ENCODE measurements at places on chromosomes 2 and 18.

DNA sequence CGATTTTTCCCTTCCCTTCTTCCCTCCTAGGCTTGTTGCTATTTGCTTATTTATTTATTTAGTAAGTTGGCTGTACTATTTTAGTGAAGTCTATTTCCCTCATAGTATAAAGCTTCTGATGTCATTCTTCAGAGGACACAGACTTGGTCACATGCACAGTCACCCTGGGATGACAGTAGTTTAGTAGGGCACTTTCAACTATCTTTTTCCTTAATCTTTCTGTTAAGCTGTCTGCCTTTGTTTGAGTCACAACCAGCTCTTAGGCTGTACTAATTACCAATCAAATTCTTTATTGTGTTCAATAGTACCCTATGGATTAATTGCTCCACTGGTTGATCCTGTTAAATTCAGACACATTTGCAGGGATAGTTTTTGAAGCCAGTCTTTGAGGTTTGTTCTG is 26.9 kb upstream of the RAB31 start:
- DNase-seq: no peak

GRCh38 chr2:58870704-58871103 is 629.6 kb upstream of the FANCL start:
- DNase-seq: no peak

- no peak for DNase-seq
Observed at GRCh38 chr2:146634230-146635097, 1210.4 kb upstream of the ACVR2A start.

GRCh38 chr18:75815767-75816166 is 388.3 kb upstream of the SMIM21 start:
- no peak for DNase-seq

- DNase-seq: no peak
Observed at GRCh38 chr2:68088940-68089339, 26.1 kb upstream of the C1D start.

DNA sequence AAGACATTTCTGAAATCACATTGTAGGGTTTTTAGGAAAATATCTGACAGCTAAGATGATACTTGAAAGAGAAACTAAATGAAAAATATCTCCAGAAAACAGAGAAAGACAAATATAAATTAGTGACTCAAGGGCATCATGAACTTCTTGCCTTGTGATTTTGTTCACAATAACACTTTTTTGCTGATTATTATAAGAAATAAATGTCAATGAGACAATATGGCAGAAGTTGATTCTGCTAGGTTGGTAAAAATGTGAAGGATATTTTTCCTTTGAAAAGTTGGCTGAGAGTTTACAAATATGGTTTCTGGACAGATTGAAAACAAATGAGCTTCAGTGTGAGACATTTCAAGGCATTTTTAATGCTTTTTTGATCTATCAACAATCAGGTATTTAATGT is 1631.2 kb upstream of the ACVR2A start:
- DNase-seq: no peak

DNA sequence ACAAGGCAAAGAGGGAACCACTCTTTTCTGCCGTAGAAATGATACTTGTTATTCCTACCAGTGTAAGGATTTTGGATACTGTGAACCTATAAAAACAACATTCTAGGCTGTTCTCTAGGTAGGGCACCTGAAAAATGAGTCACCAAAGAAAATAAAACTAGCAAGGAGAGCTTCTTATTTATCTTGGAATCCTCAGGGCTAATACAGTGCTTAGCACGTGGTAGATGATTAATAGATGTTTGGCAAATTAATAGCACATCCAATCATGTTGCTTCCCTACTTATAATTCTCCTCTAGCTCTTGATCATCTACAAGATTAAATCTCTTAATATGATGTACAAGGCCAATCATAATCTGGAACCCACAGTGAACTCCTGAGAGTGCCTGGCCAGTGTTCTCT is 73.1 kb downstream of the AAK1 start:
- no peak for DNase-seq

- no peak for DNase-seq
Observed at GRCh38 chr2:165857876-165858275, 63.8 kb upstream of the GALNT3 start.

- DNase-seq: no peak
Observed at GRCh38 chr2:226836548-226836885, 663 bp downstream of the RHBDD1 start.

DNA sequence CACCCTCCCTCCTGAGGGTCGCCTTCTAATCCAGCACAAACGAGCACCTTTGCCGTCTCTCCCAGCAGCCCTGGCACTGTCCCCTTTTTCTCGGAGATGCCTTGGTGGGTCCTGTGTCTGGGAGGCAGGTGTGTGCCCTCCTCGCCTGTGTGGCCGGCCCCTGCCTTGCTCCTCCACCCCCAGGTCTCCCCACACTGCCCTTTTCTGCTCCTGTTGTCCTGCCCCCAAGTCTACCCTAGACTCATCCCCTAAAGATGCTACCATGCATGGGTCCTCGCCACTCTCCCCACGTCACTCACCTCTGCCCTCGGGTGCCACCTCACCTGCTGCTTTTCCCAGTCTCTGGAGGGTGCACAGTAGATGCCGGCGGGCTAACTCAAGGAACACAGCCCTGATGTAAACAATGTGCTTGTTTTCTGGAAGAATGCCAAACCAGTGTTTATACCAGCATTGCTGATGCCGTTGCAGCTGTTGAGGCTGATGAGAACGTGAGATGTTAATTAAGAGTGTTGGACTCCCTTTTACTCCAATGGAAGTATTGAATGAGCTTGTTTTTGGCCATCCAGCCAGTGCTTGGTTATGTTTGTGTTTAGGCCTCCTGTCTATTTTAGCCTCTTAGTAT is 223.1 kb downstream of the AGAP1 start:
- no peak for DNase-seq

GRCh38 chr18:22709288-22710060 is 223.7 kb upstream of the RBBP8 start:
- DNase-seq: no peak

DNA sequence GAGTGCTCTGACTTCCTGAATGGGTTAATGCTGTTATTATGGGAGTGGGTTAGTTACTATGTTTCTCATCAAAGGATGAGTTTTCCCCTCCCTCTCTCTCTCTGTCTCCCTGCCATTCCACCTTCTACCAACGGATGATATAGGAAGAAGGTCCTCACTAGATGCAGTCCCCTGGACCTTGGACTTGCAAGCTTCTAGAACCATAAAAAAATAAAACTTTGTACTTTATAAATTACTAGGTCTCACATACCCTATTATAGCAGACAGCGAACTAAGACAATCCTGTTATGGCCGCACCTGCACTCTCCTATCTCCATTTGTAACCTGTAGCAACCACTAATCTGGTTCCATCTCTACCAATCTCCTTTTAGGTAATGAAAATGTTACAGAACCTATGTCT is 564.9 kb downstream of the CNTNAP5 start:
- DNase-seq: no peak

DNA sequence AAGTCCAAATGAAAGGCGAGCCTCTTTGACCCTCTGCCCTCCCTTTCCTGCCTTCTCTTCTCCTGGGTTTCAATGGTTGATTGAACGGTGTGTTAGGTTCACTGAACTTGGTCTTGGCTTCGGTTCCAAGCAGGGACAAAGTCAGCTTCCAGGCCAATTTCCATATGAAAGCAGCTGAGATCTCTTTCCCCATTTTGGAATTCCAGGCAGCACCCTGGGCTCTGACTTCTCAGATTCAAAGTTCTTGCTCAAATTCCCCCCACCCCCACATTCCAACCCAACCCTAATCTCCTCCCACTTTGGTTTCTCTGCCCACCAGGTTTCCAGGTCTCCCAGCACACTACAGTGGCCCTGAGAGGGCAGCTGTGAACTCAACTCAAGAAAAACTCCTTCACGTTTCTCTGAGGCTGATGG is 231.0 kb downstream of the INSIG2 start:
- DNase-seq: no peak

DNA sequence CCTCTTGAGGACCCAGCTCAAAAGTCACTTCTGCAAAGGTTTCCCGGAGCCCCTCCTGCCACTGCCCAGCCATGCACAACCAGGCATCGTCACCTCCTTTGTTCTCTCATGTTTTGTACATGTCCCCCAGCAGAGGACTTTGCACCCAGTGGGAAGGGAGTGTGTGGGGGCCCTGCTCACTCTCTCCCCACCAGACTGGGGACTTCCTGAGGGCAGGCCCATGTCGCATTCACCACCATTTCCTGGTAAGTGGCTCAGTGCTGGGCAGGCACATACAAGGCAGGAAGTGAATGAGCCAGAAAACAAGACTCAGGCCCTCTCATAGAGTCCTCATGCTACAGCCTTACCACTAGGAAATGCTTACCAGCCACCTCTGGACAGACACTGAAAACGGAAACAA is 18.9 kb downstream of the MRPL35 start:
- no peak for DNase-seq

- no peak for DNase-seq
Observed at GRCh38 chr2:186477790-186478189, 8.3 kb upstream of the ZC3H15 start.

DNA sequence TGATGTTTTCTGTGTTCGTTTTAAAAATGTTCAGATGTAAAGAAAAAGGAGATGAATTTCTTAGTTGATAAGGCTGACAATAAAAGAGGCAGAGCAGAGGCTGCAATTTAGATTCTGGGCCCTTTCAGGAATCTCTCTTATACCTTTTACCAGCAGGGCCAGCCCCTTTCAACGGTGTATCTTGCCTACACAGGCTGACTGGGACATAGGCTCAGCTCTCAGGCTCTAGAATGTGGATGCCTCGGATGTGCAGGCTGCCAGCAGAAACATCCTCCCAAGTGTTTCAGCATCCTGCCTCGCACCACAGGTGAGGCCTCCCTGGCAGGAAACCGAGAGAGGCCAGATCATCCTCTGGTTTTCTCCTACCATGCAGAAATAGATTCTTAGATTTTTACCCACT is 3.4 kb downstream of the C2orf80 start:
- DNase-seq: no peak

GRCh38 chr2:188701836-188702235 is 272.3 kb upstream of the COL3A1 start:
- no peak for DNase-seq

DNA sequence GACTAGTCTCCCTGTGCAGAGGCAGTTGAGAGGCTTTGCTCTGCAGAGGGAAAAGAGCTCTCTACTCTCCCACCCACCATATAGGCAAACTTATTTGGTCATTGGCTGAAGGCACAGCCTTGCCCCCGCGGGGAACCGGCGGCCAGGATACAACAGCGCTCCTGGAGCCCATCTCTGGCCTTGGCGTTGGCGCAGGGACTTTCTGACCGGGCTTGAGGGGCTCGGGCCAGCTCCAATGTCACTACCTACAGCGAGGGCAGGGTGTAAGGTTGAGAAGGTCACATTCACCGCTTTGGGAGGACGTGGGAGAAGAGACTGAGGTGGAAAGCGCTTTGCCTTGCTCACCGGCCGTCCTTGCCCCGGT is 2.2 kb downstream of the ONECUT2 start:
- DNase-seq: no peak

DNA sequence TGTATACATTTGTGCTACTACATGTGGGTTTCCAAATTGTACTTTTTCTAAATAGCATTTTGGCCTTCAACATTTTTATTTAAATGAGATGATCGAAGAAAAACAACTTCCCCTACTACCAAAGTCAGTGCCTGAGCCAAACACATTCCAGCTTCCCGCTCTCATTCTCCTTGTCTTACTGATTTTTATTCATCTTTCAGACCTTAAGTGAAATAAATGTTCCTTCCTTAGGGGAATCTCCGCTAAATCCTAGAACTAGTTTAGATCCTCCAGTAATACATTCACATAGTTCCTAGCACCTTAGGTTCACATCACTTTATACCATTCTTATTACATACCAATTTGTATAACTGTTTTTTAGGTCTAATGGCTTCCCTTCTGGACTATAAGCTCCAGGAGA is 122.3 kb upstream of the COL3A1 start:
- DNase-seq: no peak

DNA sequence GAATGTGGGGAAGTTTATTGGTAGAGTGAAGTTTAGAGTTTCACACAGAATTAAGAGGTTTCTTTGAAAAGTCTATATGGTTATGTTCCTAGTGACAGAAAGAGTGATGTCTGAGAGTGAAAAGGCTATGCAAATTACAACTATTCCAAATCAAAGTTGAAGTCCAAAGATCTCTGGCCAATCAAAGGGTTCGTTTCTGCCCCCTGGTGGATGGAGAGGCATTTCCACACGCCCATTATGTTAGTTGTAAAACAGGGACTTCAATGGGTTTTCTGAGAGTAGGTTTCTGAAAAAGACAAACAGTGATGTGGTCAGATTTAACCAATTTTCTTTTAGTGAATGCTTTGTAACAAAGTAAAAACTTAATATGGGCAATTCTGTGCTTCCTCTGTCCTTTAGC is 441.5 kb upstream of the POU3F3 start:
- no peak for DNase-seq

DNA sequence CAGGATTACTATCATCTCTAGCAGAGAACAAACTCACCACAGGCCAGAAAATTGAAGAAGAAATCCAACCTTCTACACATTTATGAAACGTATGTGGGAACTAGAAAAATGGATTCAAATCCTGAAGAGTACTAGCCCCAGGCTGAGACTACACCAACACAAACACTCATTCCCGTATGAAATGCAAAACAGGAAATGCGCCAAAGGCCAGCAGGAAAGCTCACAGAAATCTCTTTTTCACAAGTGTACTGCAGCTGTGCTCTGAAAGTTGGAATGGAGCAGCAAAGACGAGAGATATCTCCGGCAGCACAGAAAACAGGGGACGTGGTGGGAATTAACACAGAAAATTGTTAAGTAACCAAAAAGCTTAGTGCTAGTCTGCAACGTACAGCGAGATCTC is 913.5 kb downstream of the TDRD15 start:
- DNase-seq: no peak

- no peak for DNase-seq
Observed at GRCh38 chr2:53512071-53512826, 255.4 kb upstream of the CHAC2 start.

- no peak for DNase-seq
Observed at GRCh38 chr2:96579422-96579821, 42.9 kb downstream of the ARID5A start.

GRCh38 chr2:31033032-31033431 is 105.2 kb downstream of the GALNT14 start:
- no peak for DNase-seq

DNA sequence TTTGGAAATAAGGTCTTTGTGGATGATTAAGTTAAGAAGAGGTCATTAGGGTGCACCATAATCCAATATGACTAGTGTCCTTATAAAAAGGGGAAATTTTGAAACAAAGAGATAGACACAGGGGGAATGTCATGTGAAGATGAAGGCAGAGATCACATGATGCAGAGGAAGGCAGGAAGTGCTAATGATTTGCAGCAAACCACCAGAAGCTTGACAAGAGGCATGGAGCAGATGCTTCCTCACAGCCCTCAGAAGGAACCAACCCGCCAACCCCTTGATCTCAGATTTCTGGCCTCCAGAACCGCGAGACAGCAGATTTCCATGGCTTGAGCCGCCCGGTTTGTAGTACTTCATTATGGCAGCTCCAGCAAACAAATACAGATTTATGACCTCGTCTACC is 17.4 kb upstream of the SMARCAL1 start:
- DNase-seq: no peak

- DNase-seq: no peak
Observed at GRCh38 chr2:144603334-144603733, 83.4 kb upstream of the ZEB2 start.

GRCh38 chr2:157172239-157172638 is 85.3 kb upstream of the GALNT5 start:
- DNase-seq: no peak

- no peak for DNase-seq
Observed at GRCh38 chr2:20662308-20662937, 4.5 kb upstream of the GDF7 start.

- DNase-seq: no peak
Observed at GRCh38 chr2:187461294-187462261, 13.5 kb upstream of the CALCRL start.

Measured in stimulated activated CD8-positive, alpha-beta memory T cell treated with anti-CD3 and anti-CD28 coated beads, Interleukin-12 subunit alpha, Interleukin-12 subunit beta, amount 100 ng/mL, for 4 hours (primary cell).